ENCODE measurements at places on chromosomes 5 and 9. TPM values are rescaled to one million over a fixed set of nuclear protein-coding genes. Genes with fewer than 3 reads are reported as not detected.

The ARAP3 gene
- total RNA-seq, result 10.3 TPM

The PIP5K1B gene
- not detected for total RNA-seq

The IFNB1 gene
- total RNA-seq, result not detected

The PTPRD gene
- not detected for total RNA-seq

The ORM2 gene
- not detected for total RNA-seq

The PCDHGB2 gene
- 10.3 TPM for total RNA-seq

DNA sequence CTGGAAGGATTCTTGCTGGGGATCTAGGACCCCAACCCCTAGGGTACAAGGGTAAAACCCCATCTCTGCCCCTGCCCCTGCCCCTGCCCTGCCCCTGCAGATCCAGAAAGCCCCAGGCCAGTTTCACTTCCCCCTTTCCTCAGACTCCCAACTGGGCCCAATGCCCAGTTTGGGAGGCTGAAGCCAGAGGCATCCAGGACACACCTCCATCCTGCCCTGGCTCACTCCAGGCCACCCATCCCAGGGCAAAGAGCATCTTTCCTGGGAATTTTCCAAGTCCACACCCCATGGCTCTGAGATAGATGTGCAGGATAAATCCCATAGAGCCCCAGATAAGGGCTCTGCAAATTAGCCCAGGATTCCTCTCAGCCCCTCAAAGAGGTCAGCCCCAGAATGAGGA is 17.4 kb downstream of the CNTFR start:
- no peak for DNase-seq

DNA sequence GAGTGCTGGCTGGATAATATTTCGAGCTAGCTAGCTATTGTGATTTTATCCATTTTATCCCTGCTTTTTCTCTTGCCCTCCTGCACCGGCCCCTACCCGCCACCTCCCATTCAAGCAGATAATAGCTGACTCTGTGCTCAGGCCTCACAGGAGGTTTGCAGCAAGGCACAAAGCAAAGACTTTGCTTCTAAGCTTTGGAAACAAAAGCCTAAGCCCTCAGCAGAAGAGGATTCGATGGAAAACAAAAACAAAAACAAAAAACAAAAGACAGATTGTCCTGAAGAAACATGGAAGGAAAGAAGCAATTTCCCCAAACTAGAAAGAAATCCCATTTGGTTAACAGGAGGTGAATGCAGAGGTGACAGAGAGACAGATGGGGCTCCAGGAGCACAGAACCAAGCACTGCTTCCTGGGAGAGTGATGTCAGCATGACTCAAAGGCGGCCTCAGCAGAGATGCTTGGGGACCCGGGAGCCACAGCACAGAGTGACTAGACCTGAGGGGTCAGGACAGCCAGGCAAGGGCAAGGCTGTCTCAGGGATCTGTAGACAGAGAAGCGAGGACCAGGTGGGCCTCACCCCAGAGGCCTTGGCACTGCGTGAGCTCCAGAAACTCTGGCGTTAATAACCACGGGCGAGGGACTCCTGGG is 28.4 kb downstream of the MTX3 start:
- DNase-seq, result peak; percentile 23

DNA sequence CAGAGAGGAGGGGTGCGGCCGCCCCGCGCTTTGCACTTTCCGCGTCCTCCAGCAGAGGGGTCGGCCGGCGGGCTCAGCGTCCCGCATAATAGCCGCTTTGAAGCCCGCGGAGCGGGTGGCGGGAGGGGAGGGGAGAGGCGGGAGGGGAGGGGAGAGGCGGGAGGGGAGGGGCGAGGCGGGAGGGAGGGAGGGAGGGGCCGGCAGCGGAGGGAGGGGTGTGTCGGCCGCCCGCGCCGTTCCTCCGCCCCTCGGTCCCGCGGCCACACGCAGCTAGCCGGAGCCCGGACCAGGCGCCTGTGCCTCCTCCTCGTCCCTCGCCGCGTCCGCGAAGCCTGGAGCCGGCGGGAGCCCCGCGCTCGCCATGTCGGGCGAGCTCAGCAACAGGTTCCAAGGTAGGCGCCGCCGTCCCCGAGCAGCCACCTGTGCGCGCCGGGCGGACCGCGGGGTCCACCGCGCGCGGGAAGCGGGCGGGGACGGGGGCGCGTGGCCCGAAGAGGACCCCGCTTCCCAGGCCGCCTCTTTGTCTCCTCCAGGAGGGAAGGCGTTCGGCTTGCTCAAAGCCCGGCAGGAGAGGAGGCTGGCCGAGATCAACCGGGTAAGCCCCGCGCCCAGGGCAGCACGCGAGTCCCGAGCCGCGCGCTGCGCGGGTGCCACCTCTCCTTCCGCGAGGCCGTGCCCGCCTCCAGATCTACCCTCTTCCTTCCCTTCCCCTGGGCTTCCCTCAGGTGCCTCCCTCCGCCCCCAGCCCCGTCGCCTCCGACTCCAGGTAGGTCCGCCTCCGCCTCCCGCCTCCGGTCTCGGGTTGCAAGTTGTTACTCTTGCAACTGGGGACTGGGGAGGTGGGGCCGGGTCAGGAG is at the start of gene AIF1L:
Gene AIF1L, plus strand, starts transcription at position 263 of the 857 bp plus-strand sequence. Its CDS starts 99 bp downstream, at position 362.
- no peak for DNase-seq

GRCh38 chr9:120659209-120659608 is 55.1 kb downstream of the MEGF9 start:
- no peak for DNase-seq

GRCh38 chr5:122311961-122312590 is at the start of gene SNCAIP:
Gene SNCAIP, plus strand, starts transcription at chr5:122312237. Its CDS starts 78,898 bp downstream, at chr5:122391135.
- peak; percentile 9 for DNase-seq

- no peak for DNase-seq
Measured at GRCh38 chr9:78668148-78668832, 371.4 kb downstream of the PSAT1 start.

DNA sequence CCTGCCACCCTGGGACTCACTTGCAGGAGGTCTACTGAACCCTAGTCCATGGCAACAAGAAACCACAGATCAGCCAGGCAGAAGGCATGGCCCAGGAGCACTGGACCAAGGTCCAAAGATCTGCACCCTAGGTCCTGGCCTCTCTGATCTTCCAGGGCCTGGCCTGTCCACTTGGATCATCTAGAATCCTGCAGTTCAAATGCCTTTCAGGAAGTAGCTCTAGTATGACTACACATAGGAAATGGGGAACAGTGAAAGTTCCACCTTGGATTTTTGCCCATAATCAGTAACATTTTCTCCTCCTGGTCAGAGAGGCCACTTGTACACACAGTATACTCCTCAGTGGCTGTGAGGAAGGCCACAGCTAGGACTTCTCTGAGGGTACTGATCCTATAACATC is 11.5 kb downstream of the ANXA6 start:
- no peak for DNase-seq

- DNase-seq, result no peak
Measured at GRCh38 chr9:97237311-97237786, 70.1 kb upstream of the CCDC180 start.

GRCh38 chr5:102277144-102277543 is 18.9 kb downstream of the SLCO4C1 start:
- no peak for DNase-seq

DNA sequence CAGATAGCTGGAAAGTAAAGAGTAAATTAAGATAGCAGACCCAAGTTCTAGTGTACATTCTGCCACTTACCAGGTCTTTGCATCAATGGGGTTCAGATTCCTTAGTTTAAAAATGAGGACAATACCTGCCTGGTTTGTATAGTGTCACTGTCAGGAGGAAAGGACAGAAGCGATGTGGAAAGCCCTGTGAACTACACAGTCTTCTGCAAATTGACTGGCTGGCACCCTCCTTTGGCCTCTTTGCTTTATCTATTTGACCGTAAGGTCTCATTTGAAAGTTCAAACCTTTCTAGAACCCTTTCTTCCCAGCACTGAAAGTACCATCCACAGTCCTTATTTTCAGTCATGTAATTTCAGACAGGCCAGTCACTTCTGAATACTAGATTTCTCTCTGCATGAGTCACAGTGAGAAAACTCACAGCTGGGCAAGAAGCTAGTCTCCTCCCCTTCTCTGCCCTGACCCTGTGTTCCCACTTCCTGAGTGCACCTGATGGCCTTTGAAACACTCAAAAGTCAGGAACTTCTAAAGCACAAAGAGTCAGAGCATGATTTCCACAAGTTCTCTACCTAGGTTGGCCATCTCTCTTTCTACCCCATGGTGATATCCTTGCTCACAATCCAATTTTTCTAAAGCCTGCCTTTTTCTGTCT is 91.3 kb upstream of the RASEF start:
- no peak for DNase-seq
